ENCODE measurements at places on chromosomes 5 and 9.

- DNase-seq = no peak
Measured at GRCh38 chr9:34741628-34742027, 31.7 kb upstream of the CCL21 start.

- no peak for DNase-seq
Measured at GRCh38 chr5:14400085-14400484, 181.5 kb upstream of the OTULINL start.

- no peak for DNase-seq
Measured at GRCh38 chr5:168528521-168529373, at the start of gene FBLL1. FBLL1 (plus strand) TSS chr5:168529305; CDS start chr5:168529505, 200 bp downstream.

GRCh38 chr9:128702949-128703615 lies 779 bp downstream of the PKN3 start:
- no peak for DNase-seq

- no peak for DNase-seq
Measured at GRCh38 chr5:174552428-174552827, 172.0 kb upstream of the MSX2 start.

DNA sequence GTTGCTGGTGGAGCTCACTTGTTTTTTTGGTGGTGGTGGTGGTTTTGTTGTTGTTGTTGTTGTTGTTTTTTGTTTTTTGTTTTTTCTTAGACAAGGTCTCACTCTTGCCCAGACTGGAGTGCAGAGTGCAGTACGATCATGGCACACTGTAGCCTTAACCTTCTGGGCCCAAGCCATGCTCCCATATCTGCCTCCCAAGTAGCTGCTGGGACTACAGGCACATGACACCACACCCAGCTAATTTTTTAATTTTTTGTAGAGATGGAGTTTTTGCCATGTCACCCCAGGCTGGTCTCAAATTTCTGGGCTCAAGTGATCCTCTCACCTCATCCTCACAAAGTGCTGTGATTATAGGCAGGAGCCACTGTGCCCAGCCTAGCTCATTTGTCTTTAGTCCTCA lies 53.5 kb downstream of the NUP214 start:
- DNase-seq = no peak

- no peak for DNase-seq
Measured at GRCh38 chr9:120009856-120010255, 570.1 kb downstream of the CDK5RAP2 start.

- DNase-seq = no peak
Measured at GRCh38 chr5:121962347-121962670, 534 bp downstream of the SRFBP1 start.

DNA sequence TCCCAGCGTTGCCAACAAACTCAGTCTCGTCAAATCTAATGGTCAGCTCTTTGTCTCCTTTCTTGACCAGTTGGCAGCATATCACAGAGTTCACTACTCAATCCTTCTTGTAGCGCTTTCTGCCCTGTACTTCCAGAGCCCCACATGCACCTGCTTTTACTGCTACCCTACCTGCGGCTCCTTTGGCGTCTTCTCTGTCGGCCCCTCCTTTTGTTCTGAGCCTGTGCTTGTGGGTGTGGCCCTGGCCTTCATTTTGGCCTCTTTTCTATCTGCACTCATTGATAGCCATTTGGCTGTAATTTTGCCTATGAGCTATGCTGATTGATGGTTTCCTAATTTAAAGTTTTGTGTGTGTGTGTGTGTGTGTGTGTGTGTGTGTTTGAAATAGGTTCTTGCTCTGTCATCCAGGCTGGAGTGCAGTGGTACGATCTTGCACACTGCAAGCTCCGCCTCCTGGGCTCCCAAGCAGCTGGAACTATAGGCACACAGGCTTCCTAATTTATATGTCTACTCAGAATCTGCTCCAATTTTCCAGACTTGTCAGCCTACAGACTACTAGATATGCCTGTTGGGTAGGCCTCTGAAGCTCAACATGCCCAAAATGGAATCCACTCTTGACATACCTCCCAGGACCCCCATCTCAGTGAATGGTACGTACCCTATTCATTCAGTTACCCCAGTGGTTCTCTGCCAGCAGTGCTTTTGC lies 32.3 kb downstream of the ARPC5L start:
- no peak for DNase-seq
